ENCODE measurements at places on chromosomes 13 and 19.

GRCh38 chr13:60759499-60759898, 362.5 kb downstream of the TDRD3 start:
- DNase-seq: no peak

- no peak for DNase-seq
Observed at GRCh38 chr13:48738311-48738710, 84.6 kb downstream of the CYSLTR2 start.

DNA sequence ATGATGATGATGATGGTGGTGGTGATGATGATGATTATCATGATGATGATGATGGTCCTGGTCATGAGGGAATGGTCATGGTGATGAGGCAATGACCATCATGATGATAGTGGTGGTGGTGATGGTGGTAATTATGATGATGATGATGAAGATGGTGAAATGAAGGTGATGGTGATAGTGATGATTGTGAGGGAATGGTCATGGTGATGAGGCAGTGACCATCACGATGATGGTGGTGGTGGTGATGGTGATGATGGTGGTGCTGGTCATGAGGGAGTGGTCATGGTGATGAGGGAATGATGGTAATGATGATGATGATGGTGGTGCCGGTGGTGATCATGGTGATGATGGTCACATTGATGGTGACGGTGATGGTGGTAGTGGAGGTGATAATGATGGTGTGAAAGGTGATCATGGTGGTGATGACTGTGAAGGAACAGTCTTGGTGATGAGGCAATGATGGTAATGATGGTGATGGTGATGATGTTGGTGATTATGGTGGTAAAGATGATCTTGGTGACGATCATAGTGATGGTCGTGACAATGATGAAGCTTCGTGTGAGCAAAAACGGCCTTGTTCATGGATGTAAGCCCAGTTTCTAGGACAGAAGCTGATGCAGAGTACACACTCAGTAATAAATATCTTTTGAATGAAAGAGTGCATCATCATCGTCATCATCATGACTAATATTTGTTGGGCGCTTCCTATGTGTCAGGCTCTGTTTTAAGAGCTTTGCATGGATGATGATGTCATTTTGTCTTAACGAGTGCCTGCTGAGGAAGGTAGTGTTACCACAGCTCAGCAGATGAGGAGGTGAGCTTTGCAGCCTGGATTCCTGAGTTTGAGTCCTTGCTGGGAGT, 17.3 kb downstream of the SBK2 start:
- no peak for DNase-seq

GRCh38 chr19:2992958-2993357, 15.6 kb downstream of the TLE6 start:
- no peak for DNase-seq

DNA sequence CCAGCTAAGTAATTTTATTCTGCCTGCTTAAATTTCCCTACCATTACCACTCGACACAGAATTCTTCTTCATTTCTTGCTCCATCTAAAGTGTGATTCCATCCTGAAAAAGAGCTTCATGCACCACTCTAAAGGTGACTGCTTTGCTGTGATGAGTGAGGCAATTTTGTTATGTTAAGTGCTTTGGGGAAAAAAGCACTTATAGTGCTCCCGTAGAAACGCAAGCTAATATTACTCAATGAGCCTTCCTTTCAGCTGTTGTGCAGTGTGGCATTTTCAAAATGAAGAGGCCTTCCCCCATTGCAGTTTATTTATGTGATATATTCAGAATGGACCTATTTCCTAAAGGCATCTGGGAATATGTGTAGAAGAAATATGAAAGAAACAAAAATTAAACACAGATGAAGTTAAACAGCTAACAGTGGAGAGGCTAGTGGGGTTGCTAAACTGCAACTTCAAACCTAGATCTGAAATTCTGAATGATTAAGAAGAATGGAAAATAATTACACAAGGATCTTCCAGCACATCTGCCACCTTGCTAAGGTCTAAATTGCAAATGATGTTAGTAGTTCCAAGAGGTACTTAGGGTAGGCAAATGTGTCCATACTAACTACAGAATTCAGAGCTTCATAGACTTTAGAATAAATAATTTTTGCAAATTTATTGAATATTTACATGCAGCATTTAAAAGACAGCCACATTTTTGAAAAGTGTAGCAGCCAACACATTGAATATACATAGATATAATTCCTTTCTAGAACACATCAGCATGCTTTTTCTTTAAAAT, 211.7 kb downstream of the DCT start:
- DNase-seq: no peak

DNA sequence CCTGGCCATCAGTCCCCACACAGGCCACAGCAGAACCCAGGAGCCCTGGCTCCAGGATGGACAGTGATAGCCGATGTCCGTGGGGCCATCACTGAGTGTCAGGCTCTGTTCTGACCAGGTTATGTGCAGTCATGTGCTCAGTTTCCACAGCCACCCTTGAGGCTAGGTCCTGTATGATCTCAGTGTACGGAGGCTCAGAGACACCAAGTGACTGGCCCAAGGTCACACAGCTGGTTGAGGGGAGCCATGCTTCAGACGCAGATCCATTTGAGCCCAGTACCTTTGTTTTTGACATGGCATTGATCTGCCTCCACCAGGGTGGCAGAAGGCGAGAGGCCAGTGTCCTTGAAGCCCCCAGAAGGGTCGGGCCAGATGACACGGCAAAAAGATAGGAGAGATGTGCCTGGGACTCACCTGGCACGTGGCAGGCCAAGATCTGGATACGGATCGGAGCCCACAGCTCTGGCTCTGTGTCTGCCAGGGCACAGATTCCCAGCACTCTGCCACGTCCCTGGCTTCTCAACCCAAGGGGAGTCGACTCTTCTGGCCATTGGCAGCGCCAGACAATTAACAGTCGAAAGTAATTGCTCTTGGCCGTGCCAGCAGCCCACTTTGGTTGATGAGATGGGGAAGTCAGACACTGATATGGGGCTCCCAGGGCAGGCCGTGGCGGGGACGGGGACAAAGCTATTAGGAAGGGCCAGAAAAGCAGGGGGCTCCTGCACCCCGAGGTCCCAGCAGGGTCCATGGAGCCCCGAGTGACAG, 15.6 kb downstream of the EVI5L start:
- no peak for DNase-seq

GRCh38 chr13:20998649-20999415, 62.6 kb downstream of the LATS2 start:
- DNase-seq: no peak

DNA sequence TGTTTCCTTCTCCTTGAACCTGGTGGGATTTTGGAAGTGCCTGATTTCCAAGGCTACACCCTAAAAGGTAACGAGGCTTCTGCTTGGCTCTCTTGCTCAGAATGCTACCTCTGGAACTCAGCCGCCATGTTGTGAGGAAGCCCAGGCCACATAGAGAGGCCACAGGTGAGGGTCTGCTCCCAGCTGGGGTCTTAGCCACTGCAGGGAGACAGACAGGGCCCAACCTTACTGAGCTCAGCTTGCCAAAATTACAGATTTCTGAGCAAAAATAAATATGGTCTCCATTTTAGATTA, 61.4 kb downstream of the GPR12 start:
- DNase-seq: no peak

DNA sequence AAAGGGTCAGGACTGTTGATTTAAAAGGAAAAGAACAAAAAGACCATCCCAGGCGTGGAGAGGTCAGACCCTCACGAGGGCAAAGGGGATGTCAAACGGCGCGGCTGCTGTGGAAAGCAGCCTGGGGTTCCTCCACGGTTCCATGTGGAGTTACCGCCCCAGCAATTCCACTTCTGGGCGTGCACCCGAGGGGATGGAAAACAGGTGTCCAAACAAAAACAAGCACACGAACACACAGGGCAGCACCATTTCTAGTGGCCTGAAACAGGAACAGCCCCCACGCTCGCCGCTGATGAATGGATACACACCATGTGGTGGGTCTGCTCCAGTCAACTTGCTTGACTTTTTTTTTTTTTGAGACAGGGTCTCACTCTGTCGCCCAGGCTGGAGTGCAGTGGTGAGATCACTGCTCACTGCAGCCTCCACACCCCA, 11.2 kb downstream of the AP3D1 start:
- DNase-seq: no peak

GRCh38 chr13:26923824-26924605, 163.4 kb upstream of the GPR12 start:
- no peak for DNase-seq

DNA sequence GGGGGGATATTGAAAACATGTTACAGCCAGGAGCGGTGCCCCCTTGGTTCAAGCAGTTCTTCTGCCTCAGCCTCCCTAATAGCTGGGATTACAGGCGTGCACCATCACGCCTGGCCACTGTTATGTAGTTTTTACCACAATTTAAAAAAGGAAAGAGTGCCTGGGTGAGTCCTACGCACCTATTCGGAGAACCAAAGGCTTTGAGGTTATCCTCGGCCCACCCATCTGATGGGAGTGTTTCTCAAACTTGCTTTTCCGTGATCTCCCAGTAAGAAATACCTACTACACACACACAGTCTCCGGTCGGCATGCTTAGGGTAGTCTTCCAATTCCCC, 4.2 kb upstream of the GP6 start:
- no peak for DNase-seq

DNA sequence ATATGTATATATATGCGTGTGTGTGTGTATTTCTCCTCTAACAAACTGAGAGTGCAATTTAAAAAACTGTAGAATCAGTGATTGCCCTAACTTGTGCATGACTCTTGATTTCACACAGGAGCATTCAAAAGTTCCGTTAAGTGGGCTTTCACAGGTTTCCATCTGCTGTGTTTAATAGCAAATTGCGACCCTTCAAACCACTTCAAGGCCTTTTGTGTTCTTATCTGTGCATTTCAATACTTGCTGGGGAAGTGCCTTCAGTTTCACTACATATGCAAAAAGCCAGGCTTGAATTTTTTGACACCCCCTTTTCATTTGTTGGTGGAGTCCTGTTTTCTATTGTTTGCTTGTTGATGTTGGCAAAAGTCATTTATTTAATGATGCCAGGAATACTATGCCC, 158.0 kb downstream of the TM9SF2 start:
- no peak for DNase-seq

DNA sequence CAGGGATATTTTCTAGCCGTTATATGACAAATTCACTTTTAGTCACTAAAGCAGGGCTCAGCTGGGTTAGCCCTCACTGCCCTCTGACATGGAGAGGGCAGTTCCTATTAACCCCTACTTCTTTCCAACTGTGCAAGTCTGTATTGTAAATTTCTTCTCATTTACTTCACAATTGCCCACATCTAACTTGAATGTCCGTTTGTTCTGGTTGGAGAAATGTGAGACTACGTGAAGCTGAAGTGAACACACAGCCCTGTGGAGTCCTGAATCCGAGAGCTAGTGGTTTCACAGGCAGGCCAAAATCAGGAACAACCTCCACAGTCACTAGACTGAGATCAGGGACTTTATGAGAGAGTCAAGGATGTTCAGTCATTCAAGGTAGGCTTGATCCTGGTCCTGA, 4.4 kb upstream of the MYO16 start:
- no peak for DNase-seq

- DNase-seq: peak; percentile 38
Observed at GRCh38 chr19:39937094-39937720, 2.8 kb upstream of the FCGBP start.

- no peak for DNase-seq
Observed at GRCh38 chr13:69720278-69720983, 387.2 kb upstream of the ATXN8OS start.

- no peak for DNase-seq
Observed at GRCh38 chr13:110957181-110957884, 42.5 kb upstream of the ANKRD10 start.

DNA sequence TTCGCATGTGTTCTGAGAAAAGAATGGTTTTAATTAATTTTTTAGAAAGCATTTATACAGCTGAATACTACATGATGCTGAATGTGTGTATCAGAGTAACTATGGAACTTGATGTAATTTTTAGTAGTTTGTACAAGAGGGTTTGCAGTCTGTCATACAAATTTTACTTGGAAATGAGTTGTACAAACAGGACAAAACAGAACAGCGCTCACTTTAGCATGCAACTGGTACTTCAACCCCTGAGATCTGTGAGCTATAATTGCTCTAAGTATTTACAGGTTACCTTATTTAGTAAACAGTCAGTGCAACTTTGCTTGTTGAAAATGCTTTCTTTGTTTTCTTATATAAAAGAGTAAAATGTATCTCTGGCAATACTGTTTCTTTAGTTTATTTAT, 706 bp downstream of the TNFRSF19 start:
- no peak for DNase-seq
